ENCODE measurements at places on chromosomes 2 and 18.

DNA sequence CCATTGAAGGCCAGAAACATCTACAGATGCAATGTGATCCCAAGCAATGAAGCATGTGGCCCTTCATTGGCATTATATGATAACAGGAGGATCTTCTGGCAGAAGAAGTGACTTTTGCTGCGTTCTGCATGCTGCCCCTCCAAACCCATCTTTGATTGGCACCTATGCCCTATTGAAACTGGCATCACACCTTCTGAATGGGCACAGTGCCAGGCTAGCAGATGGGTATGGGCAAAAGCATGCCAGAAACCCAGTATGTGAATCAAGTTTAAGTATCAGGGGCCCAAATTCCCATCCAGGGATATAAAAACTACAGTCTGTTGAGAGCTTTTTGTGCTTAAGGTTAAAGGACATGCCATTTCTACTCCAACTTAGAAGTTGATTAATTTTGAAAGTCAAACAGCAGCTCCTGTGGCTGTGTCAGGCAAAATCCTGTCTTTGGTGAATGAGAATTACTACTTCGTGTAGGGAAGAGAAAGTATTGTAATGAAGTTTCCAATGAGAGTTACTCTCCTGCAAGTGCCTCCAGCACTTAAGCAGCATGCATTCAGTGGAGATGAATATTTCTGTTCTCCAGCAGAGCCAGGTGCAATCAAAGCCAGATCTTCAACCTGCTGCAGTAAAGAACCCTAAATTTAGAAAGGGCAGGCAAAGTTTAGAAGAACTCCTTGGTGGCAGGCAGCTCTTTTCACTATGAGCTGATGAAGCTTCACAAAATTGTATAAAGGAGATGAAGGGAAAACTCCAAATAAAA, 8.6 kb downstream of the VRK2 start:
- DNase-seq: no peak

- DNase-seq: no peak
Observed at GRCh38 chr2:12396699-12397098, 320.0 kb upstream of the TRIB2 start.

GRCh38 chr18:50866765-50867164, 12.2 kb upstream of the ME2 start:
- DNase-seq: no peak

DNA sequence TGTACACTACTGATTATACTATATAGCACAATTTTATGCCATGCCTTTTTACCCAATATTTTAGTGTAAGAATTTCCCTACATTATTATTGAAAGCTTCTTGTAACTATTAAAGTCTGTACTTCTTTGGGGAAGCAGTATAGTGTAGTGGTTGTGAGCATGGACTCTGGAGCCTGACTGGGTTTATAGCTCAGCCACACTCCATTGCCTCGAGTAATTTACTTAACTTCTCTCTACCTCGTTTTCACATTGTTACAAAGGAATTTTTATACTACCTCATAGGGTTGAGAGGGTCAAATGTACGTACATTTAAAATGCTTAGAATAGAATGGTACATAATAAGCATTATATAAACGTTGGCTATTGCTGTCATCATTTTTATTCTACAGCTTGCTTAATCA, 139.2 kb downstream of the UBR3 start:
- DNase-seq: no peak

DNA sequence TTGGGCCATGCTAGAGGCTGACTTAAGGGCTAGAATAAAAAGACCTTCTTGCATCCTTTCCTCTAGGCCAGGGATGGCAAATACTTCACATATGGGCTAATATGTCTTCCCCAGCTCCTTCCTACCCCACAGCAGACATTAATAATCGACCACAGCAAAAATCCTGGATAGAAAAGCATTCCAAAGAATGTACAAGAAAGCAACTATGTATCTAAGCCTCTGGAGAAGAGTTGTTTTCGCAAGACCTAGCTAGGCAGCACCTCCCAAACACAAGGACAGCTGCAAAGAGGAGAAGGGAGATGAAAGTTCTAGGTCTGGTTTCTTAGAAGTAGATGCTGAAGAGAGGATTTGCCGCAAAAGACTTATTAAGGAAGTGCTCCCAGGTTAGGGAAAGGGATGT, 372.6 kb downstream of the SLC4A3 start:
- no peak for DNase-seq

DNA sequence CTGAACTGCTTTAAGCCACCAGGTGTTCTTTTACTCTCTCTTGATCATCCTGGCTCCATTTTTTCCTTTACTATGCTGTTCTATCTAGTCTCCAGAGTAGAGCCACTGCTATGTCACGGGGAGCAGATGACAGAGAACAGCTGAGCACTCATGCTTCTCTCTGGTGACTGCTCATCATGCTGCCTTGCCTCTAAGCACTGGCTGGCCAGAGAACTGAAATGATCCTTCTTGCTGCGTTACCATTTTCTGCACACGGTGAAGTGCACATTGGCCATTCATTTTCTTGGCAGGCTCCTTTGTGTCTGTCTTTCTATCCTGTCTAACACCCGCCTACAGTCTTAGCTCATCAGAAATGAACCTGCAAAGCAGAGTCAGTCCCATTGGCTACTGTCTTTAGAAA, 86.0 kb downstream of the KCTD1 start:
- no peak for DNase-seq

- no peak for DNase-seq
Observed at GRCh38 chr18:12552879-12553242, 105.0 kb downstream of the SPIRE1 start.

DNA sequence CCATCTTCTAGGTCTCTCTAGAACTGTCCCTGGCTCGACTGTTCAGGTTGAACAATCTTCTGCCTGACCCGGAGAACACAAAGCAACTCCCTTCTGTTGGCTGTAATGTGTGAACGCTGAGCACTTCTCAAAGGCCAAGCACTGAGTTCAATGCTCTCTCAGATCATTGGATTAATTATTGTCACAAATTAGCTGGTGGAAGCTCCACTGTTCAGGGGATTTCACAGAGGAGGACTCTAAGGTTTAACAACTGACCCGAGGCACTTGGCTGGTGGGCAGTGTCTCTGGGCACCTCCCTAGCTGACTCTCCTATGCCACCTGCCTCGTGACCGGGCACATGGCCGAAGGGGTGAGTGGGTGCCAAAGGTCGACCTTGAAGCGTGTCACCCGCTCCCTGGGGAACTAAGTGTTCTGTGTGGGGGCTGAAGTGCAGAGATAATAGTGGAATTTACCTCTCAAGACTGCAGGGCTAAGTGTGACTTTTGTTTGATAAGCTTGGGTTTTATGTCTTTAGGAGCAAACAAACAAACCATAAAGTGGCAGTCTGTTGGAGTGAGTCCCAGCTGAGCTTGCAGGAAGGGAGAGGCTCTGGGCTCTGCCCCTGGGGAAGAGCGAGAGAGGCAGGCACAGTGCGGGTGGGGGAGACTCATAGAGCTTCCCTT, 64.8 kb downstream of the BCL2L11 start:
- no peak for DNase-seq

GRCh38 chr2:176128172-176128981, 1.1 kb upstream of the HOXD8 start:
- DNase-seq: no peak

DNA sequence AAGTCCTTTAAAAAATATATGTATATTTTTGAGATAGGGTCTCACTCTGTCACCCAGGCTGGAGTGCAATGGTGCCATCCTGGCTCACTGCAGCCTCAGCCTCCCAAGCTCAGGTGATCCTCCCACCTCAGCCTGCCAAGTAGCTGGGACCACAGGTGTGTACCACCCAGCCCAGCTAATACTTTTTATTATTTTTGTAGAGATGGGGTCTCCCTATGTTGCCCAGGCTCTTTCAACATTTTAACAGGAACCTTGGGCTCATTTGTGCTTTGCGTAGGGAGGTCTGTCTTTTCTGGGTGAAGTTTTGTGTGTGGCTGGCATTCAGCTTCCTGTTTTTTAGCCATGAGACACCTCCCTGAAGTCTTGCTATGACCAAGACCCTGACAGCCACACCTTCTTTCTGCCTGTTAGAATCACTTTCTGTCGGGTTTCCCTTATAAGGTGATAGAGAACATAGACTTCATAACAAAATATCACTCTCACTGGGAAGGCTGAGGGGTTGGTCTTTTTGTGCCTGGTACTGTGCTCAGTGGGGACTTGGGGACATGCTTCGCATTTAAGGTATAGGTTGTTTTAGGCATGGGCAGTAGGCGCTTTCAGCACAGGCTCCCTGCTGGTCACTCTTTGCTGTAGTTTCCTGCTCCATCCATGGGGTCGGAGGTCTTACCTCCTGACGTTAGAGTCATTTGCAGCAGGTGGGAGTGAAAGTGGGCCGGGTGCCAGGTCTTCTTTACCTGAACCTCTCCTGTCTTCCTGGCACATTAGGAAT, 3.4 kb downstream of the RAB31 start:
- no peak for DNase-seq

- DNase-seq: no peak
Observed at GRCh38 chr2:56364902-56365301, 181.1 kb downstream of the CCDC85A start.

GRCh38 chr18:36931106-36931505, 102.2 kb downstream of the KIAA1328 start:
- DNase-seq: no peak

DNA sequence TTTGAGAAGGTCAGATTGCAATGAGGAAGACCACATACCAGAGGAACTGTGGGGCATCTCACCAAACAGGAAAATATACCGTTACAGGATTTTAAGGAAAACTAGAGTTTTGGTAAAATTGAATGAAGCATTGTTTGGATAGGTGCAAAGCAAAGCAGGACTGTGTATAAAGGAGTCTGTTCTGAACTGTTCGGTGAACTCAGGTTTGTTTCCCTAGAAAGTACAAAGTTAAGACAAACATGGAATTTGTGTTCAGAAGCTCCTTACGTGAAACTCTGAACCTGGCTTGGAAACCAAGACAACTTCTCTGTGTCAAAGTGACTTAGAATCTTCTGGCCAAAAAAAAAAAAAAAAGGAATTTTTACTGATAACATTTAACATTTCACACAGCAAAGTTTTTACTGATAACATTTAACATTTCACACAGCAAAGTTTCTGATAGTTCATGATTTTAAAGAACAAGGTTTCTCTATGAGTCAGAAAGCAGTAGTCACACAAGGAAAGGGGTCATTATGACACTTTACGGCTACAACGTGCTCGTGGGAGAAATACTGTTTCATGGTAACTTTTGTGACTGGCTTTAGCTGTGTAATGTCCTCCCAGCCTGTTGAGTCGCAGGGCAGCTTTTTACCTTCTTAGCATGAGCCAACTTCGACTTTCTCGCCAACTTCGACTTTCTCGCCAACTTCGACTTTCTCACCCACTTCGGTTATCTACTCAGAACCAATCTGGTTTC, 21.2 kb upstream of the TET3 start:
- no peak for DNase-seq

GRCh38 chr2:217418090-217418489, 558.2 kb upstream of the TNP1 start:
- DNase-seq: no peak

DNA sequence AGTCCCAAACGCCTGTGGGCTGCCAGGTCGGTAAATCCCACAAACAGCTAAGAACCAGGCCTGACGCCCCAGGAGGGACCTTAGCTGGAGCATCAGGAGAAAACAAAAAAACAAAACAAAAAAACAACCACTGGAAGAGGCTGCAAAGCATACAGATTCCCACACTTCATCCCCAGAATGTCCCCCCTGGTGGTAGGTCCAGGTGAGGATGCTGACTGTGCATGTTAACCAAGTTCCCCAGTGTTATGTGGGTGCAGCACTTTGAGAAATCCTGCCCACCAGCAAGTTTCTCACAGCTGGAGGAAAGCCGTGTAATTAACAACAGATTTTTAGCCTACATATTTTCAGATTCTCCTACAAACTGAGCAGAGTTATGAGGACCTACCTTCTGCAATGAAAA, 15.1 kb downstream of the ST3GAL5 start:
- DNase-seq: no peak

GRCh38 chr2:193701484-193701883, 1506.8 kb upstream of the TMEFF2 start:
- no peak for DNase-seq

DNA sequence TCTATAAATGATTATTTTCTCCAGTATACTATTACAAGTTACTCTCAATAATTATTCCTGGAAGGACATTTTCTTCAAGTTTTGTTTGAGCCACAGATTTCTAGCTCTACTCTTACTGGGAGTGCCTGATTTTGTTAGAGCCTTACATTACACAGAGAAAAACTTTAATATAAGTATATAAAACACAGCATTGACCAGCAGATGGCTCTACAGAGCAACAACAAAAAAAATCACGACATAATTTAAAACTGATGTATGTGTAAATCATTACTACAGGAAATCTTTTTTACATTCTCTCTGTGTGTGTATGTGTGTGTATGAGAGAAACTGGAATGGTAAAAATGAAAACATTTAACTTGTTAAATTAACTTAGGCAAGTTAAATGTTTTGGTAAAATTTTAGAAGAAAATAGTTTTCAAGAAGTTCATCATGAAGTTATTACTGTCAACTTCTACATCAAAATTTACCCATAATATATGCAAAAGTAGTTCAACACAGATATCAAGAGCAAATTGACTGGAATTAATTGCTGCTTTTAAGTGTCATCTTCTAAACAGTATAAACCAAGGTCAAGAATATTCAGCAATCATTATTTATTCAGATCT, 103.3 kb downstream of the MDH1 start:
- peak; percentile 44 for DNase-seq

DNA sequence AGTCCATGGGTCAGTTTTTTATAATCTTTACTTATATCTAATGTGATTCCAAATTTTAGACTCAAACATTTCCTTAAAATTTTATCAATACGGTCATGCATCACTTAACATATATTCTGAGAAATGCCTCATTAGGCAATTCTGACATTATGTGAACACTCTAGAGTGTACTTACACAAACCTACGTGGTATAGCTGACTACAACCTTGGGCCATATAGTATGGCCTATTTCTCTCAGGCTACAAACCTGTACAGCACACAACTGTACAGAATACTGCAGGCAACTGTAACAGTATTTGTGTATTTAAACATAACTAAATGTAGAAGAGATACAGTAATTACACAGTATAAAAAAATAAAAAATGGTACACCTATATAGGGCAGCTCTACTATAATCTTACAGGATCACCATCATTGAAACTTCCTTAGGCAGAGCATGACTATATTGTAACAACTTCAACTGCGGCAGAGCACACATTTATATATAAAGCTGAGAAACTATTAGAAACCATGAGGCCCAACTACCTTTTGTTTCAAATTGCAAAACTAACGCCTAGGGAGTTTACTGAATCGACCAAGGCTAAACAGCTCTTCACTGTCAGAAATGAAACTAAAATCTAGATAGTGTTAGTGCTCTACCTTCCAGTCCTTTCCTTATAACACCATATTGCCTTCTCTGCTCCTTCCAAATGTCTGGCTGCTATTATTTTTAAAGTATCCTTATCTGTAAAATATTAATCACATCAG, 6.9 kb downstream of the YES1 start:
- no peak for DNase-seq

- no peak for DNase-seq
Observed at GRCh38 chr2:100290718-100291151, 31.6 kb downstream of the LONRF2 start.

DNA sequence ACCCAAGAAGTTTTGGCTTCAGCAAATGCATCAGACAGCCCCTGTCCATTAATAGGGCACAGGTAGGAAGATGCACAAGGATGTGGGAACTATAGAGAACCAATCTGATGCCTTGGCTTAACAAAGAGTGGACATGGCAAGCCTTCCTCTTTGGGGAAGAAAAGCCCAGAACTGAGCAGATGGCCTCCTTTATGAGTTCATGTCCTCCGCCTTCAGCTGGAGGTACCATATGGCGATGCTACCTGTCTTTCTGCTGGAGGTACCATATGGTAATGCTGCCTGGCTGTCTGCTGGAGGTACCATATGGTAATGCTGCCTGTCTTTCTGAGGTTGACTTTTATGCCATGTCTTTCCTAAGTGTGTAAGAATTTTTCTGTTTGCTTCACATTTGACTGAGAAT, 6.0 kb downstream of the RETREG2 start:
- no peak for DNase-seq

GRCh38 chr18:61308795-61309393, 24.3 kb upstream of the CDH20 start:
- no peak for DNase-seq

Data from HAP-1 (cell line).